ENCODE measurements at places on chromosomes 12 and 14.

DNA sequence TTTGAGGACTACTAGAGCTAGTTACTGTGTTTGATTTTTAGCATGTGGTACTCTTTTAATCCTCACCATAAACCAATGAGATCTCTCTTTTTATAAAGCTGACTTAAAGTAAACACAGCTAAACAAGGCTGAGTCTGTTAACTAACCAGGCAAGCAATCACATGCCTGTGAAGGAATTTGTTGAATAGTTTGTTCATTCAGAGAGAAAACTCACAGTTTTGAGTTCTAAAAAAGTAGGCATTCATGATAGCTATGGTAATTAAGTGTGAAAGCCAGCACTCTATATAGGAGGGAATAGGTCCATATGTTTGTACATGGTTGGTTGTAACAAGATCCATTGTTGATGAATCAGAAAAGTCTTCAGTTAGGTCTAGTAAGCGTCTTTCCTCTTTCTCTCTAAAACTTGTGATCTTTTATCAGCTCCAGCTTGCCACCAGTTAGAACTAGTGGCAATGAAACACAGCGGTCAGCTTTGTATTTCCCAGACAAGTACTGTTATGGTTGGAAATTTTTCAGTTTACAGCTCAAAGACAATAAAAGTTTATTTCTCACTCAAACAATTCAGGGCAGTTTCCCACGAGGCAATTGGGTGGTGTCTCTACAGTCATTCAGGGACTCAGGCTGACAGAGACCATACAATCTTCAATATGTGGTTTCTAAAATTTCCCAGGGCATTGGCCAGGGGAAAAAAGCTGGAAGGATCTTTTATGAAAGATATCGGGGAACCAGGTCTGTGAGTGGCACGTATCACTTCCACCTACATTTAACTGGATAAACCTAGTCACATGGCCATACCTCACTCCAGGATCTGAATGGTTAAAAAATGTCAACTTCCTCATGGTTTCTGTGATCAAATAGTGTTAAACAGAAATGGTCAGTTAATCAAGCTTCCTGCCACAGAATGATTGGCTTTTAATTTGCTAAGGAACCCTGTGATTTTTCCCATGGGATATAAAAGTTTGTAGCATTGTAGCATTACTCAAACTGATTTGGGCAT, 203.1 kb downstream of the KIF21A start:
- DNase-seq: no peak

DNA sequence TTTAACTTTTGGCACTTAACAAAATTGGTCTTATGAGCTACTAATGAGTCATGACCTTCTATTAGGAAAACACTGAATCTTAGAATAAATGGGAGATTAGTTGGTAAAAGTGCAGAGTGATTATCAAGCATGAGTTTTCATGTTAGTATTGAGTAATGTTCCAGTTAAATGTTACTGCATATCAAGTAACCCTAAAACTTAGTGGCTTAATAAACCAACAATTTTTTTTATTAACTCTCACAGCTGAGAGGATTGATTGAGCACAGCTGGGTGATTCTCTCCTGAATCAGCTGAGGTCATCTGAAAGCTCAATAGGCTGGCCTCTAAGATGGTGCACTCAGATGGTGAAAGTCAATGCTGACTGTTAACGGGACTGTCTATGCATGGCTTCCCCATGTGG, 248.6 kb downstream of the BCL11B start:
- DNase-seq: no peak

GRCh38 chr14:34049790-34050189, 98.9 kb upstream of the EGLN3 start:
- DNase-seq: no peak

DNA sequence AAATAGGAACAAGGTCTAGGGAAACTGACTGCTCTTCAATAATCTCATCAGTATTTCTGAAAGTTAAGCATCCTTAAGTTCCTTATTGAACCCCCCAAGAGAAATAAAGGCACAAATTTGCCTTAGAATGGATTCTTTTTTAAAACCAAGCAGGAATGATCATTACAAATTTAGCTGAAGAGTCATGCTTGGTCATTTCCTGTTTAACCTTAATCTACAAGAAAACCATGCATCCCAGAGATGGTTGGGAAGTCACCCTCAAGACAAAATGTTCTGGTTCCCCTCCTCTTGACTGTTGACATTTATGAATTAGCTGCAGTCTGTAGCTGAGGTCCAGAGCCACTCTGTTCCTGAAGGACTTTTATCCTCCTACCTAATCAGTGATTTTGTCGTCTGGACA, 291.8 kb upstream of the G2E3 start:
- DNase-seq: no peak

Measured in Panc1 (cell line).